Mucosa of descending colon (tissue), 3 donors: ENCODE measurements at places on chromosomes 3 and 15.

- DNase-seq: no peak
Observed at GRCh38 chr3:193963808-193964516, 172.0 kb upstream of the HES1 start.

GRCh38 chr3:32147509-32147908 is 41.1 kb downstream of the GPD1L start:
- no peak for DNase-seq

GRCh38 chr3:14410503-14411165 is 8.2 kb downstream of the SLC6A6 start:
- no peak for DNase-seq

DNA sequence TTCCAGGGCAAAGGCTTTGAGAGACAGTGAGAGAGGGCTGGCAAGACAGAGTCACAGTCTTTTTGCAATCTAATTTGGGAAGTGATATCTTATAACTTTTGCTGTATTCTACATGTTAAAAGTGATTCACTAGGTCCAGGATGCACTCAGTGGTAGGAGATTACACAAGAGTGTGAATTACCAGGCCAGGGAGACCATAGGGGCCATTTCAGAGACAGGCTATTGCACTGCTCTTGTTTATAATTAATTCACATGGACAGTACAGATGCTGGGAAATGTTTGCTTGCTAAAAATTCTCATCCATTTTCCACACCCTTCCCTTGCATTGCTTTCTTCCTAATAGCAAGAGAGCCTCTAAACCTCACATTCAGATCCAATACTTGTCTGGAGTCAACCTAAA is 22.6 kb upstream of the POMGNT2 start:
- no peak for DNase-seq

DNA sequence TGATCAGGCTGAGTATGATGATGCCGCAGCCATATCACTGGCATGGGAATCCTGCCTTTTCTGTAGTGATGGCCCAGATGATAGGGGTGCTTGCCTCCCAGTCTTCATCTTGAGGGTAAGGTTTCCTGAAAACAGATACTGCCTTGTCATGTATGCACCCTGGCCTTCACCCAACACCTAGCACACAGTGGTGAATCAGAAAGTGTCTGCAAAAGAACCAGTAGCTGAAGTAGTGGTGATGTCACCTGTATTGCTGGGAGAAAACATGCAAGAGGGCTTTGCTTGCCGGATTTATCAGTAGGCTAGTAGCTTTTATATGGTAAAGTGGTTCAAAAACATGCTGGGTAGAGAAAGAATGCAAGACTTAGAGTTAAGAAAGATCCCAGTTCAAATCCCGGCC is 419.8 kb upstream of the WNT5A start:
- DNase-seq: no peak

- DNase-seq: no peak
Observed at GRCh38 chr15:46442184-46442583, 807.4 kb downstream of the SQOR start.

GRCh38 chr3:20844851-20845250 is 658.8 kb upstream of the SGO1 start:
- DNase-seq: no peak

- DNase-seq: no peak
Observed at GRCh38 chr3:109413049-109413448, 75.7 kb upstream of the DPPA4 start.
